CD4-positive, alpha-beta T cell treated with Interleukin-10 for 1 hour (primary cell): ENCODE measurements at places on chromosomes 16 and 17.
A peak's percentile ranks its signal among the peaks of the same experiment; 100 is the strongest.

- DNase-seq = no peak
These were observed 122.3 kb downstream of the ZFHX3 start for GRCh38 chr16:72925631-72925979.

DNA sequence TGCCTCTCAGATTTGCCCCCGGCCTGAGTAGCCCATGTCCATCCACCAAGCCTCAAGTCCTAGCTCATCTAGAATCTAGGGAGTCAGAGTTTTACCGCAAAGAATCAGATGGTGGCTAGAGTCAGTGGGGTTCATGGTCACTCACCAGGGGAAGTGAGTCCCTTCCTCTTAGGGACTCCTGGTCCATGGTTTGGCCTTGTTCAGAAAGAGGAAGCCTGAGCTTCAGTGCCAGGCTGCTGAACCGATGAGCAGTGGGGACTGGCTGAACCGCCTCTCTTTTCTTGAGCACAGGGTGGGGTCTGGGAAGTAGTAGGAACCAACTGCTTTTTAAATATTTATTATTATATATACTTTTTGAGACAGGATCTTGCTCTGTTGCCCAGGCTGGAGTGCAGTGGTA lies 160.3 kb downstream of the NTN1 start:
- DNase-seq = no peak

DNA sequence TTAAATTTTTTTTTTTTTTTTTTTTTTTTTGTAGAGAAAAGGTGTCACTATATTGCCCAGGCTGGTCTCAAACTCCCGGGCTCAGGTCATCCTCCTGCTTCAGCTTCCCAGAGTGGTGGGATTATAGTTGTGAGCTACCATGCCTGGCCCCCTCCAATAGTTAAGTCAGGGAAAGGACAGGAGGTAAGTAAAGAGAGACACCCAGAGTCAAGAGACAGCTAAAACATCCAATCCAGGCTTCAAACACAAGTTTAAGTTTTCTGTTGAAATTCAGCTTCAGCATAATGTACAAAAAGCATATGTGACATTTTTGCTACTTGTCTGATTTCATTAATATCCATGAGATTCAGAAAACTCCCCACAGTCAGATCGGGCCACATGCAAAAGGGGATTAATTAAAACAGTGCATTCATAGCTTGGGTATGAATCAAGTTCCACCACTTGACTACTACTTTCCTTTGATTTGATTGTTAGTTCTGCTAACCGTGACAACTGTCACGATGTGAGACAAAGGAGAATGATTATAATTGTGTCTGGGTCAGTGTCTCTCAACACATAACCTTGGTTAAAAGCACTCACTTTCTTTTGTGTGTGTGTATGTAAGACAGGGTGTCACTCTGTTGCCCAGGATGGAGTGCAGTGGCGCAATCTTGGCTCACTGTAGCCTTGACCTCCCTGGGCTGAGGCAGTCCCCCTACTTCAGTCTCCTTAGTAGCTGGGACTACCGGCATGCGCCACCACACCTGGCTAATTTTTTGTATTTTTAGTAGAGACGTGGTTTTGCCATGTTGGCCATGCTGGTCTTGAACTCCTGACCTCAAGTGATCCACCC lies 184.9 kb downstream of the PARN start:
- DNase-seq = no peak

DNA sequence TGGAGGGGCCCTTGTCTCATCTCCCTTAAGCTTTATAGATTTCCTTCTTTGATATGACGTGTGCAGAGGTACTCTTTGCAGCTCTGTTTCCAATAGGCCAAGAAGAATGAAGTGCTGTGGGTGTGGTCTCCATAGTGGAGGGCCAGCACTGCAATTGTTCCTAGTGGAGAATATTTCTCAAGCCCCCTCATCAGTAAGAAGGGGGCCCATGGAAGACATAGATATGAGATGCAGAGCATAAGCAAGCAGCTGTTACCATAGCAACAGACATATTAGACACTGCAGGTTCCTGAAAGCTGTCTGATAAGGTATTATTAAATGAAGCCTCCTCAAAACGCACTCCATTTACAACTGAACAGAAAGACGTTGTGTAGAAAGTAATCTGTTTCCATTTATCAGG lies 240.7 kb downstream of the ZFHX3 start:
- no peak for DNase-seq

DNA sequence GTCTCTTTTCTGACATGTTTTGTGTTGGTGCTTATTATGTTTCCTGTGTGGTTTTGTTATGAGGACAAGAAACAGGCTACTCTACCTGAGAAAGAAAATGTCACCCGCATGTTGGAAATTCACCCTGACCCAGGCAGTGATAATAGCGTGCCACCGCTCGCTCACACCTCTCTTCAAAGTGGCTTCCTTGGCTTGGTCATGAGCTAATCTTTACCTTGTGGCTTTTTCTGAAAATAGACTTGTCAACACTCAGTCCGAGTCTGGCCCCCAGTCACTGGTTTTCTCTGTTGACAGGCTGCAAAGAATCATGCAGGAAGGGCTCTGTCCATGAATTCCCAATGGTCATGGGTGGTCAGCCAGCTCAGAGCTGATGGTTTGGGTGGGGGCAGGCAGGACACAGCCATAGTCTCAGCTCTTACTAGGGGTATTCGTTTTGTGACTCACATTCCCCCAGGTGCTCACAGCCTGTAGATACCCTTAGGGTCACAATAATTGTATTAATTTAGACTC lies 121.3 kb upstream of the CACNG5 start:
- no peak for DNase-seq

DNA sequence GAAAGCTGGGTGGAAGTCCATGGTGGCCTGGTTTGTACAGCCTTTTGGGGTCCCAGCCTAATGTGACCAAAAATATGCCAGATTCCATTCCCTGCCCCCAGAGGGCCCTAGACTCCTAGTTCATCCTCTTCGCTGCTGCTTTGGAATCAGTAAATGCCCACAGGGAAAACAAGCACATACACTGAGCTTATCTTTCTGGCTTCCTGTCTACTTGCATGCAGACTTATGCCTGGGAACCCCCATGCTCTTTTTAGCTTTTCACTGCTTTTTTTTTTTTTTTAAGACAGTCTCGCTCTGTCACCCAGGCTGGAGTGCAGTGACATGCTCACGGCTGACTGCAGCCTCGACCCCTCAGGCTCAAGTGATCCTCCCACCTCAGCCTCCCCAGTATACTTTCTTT lies 6.2 kb upstream of the CD300LG start:
- no peak for DNase-seq

- DNase-seq = no peak
These were observed 47.8 kb downstream of the SLC7A5 start for GRCh38 chr16:87821376-87822107.

DNA sequence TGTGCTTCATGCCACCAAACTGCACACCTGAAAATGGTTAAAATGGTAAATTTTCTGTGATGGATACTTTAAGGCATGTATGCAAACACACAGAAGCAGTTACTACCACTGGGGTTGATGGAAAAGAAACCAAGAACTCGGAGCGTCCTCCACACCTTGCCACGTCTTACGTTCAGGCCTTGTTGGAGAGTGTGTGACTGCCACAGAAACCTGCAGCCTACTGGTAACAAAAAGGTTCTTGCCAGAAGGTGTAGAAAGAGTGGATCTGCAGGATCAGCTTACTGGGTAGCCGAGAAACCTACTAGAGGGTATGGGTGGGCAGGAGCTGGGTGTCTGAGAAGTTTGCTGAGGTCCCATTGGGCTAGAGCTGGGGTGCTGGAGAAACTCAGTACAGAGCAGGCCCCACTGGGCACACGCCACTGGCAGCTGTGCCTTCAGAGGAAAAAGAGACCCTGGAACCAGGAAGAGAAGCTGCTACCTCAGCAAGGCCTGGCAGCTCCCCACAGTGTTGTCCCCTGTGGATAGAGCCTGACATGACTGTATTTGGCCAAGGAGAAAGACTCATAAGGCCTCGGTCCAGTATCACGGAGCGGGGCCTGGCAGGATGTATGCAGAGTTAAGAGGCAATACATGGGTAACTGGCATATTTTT lies 204.6 kb downstream of the SEC14L1 start:
- DNase-seq = no peak

GRCh38 chr16:19486750-19487325 lies 35.1 kb downstream of the GDE1 start:
- DNase-seq = no peak

DNA sequence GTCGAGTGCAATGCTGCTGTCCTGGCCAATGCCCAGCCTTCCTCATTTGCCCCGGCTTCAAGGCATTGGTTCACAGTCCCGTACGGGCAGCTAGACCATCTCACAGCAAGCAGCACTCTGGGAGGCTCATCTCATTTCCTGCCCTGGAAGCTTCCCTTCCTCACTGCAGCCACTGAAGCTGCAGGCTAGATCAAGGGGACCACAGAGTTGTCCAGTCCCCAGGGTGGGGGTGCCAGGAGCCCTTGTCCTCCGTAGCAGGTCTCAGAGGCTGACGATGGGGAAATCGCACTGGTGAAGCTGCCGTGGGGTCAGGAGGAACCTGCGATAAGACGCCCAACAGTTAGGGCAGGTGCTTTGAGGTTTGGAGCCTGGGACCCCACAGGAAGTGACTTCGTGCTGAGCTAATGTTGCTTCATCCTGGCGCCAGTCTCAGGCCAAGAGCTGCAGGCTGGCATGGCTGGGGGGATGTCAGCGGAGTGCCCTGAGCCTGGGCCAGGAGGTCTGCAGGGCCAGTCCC lies at the start of gene SPNS3:
Gene SPNS3, plus strand, starts transcription at position 426 of the 517 bp plus-strand sequence. Its CDS starts 28 bp downstream, at position 454.
- peak; percentile 22 for DNase-seq

DNA sequence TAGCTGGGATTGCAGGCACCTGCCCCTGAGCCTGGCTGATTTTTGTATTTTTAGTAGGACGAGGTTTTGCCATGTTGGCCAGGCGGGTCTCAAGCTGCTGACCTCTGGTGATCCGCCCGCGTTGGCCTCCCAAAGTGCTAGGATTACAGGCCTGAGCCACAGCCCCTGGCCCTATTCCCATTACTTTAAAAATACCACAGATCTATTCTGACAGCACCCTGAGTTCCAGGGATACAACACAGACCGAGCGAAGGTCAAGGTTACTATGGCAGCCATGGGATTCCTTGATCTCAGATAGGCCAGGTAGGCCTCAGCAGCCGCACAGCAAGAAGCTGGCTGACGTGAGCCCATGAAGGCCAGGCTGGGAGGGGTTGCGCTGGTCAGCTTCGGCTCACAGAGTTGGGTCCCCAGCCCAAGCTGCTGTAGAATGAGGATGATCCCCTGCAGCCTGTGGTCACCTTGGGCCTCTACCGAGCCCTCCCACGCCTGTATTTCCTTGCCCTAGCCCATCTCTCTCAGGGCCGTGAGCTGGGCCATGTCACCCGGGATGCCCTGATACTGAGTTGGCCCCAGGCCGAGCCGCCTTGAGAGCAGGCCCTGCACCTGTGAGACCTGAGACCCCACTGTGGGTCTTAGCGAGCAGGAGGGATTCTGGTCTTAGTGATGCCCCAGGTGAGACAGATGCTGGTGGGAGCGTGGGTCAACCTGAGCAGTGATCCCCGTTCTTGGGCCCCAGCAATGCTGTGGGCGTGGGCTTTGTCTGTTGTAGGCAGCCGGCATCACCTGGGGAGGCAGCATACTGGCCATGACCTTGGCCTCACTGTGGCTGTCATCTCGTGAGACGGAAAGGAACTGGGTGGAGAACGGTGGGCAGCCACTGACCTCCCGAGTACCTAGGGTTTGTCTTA lies 16.9 kb upstream of the RNF213 start:
- DNase-seq = no peak

- no peak for DNase-seq
These were observed 13.4 kb downstream of the RTN4RL1 start for GRCh38 chr17:2011411-2012371.

DNA sequence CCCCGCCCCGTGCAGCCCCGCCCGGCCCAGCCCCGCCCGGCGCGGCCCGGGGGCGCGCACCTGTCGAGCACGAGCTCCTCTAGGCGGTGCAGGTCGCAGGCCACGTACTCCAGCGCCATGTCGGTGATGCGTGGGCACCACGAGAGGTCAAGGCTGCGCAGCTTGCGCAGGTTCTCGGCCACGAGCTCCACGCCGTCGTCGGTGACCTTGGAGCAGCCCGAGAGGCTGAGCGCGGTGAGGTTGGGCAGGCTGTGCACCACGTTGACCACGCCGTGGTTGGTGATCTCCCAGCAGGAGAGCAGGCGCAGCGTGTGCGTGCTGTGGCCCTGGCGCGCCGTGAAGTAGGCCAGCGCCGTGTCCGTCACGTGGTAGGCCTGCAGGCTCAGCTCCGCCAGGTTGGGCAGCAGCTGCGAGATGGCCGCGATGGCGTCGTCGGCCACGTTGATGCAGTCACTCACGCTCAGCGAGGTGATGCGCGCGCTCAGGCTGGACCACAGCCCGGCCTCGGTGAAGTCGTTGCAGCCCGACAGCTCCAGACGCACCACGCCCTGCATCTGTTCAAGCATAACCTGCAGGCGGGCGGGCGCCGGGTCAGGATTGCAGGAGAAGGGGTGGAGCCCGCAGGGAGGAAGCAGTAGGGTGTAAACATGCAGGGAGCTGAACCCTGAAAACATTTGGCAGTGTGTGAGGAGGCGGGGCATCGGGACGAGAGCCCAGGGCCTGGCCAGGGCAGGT lies 5.3 kb upstream of the WDR24 start:
- DNase-seq = peak; percentile 77

DNA sequence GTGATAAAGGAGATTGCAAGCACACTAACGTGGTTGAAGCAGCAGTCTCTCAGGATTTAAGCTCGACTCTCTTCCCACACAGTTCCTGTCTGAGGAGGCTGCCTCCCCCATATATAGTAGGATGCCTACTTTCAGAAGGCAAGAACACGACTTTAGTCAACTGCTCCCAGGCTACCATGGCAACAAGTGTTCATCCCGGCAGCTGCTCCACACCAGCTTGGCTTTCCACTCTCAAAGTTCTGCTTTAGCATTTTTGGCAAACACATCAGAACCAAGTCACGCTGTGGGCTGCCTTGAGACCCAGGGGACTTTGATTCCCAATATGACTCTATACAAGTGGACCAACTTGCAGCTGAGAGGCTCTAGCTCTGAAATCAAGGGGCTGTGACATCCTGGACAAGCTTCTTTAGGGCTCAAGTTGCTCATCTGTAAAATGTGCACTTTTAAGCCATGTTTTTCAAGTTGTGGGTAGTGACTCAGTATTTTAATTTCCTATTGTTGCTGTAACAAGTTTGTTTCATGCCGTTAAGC lies 16.5 kb downstream of the ZP2 start:
- no peak for DNase-seq

- no peak for DNase-seq
These were observed 2047.4 kb downstream of the TP53TG3F start for GRCh38 chr16:35506898-35507194.

GRCh38 chr17:62965174-62965685 lies 805 bp upstream of the TANC2 start:
- DNase-seq = no peak

- no peak for DNase-seq
These were observed 350.9 kb downstream of the FOXL1 start for GRCh38 chr16:86929057-86929871.

- peak; percentile 24 for DNase-seq
These were observed 26.3 kb downstream of the AARSD1 start for GRCh38 chr17:42937712-42938596.

DNA sequence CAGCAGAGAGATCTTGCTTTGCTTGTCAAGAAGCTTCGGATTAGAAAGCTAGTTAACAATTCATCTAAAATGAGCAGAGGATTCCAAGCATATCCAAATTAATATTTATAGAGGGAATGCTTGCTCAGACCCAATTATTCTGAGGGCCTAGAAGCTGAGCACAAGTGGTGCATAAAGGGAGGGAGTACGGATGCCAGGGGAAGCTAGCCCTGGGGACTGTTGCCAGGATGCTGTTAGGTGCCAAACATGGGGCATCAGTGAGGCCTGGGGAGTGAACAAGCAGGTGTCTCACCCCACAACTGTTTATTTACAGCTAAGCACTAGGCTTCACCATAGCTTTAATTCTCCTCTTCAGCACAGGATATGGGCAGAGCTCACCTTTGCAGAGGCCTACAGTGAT lies 684.1 kb upstream of the C16orf82 start:
- DNase-seq = no peak
